ENCODE measurements at places on chromosomes 6 and 20.

DNA sequence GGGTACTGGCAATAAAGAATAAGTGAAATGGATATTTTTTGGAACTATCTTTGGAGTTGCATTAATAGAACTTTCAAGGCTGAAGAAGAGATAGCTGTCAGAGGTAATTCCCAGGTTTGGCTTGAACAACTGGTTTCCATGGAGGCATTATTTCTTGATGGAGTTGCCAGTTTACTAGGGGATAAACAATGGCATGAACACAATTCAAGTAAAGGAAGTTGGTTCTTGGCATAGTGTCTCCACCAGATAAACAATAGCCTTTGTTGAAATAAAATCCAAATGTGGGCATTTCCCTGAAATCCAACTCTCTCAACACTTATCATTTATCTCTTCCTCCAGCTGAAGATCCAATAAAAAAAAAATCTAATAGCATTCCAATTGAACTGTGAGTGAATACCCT, 454.9 kb downstream of the C6orf118 start:
- no peak for DNase-seq

DNA sequence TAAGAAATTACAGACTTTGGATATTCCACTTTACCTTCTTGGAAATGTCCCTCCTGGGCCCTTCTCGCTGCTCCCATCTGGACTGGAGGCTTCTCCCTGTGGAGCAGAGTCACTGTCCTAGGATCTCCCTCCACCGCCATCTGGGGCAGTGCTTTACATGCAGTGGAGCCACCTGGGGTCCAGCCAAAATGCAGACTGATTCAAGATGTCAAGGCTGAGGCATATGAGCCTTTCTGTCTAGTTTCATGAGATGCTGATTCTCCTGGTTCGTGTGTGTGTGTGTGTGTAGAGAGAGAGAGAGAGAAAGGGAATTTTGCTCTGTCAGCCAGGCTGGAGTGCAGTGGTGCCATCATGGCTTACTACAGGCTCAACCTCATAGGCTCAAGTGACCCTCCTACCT, 14.9 kb downstream of the MICA start:
- no peak for DNase-seq

DNA sequence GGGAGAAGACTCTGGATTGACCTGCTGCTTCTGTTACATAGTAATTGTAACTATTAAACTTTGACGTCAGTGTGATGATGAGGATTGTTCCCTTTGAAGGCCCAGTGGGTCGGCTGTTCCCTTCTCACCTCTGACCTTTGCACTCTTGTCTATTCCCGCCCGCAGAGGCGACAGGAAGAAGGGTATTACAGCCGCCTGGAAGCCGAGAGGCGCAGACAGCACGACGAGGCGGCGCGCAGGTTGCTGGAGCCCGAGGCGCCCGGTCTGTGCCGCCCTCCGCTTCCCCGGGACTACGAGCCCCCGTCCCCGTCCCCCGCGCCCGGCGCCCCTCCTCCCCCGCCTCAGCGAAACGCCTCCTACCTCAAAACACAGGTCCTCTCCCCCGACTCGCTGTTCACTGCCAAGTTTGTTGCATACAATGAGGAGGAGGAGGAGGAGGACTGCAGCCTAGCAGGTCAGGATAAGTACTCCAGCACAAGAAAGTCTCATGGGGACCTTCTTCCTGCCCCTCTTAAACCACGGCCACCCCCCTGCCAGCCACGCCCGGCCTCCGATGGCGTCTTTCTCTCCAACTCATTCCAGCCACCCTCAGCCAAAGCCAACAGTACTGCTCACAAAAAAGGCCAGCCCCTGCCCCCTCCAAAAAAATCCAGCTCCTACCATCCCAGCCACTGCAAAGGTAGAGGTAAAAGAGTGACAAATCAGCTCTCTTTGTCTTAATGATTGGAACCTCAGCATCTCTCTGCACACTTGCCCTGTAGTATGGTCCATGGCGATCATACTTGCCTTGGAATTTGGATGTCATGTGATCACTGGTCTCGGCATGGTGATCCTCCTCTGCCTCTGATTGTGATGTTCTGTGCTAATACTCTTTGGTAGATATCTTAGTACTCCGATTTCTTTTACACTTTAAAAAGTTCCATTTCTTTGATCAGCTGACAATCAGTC, 31.6 kb upstream of the KIF25 start:
- no peak for DNase-seq

DNA sequence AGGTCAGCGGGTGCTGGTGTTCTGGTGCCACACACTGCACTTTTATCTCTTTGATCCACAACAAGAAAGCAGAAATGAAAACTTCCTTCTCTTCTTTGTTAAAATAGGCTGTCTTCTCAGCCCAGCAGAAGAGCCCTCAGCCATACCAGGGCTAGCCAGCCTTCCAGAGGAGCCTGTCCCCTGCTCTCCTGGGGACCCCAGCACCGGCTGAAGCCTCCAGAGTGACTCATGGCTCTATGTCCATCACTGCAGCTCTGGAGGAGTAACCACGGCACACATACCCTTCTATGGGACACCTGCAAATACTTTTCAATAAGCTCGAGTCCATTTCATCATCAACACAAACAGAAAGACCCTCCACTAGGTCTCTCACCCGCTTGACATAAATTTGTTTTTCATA, 135.6 kb upstream of the CST7 start:
- DNase-seq: no peak

GRCh38 chr6:5401845-5402738, 140.8 kb downstream of the FARS2 start:
- no peak for DNase-seq

DNA sequence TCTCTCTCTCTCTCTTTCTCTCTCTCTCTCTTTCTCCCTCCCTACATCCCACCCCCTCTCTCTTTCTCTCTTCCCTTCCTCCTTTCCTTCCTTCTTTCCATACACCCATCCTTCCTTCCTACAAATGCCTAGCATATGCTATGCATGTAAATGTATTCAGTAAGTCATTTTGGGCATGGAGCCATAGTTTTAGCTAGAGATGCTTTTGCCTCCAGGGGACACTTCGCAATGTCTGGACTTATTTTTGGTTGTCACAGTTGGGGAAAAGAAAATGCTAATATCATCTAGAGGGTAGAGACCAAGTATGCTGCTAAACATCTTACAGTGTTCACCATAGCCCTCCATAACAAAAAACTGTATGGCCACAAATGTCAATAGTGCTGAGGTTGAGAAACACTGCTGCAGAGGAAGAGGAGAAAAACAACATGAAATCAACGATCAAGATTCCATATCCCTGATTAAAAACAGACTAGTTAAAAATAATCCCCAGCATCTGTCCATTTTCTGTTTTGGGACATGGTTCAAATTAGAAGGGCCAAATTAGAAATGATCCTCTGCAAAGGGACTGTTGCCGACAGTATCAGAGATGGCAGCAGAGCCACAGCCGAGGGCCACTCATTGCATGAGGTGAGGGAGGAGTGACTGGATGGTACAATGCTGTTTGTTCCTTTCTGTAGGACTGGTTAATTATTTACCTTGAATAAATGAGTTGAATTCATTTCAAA, 152.7 kb downstream of the SH3BGRL2 start:
- DNase-seq: no peak

DNA sequence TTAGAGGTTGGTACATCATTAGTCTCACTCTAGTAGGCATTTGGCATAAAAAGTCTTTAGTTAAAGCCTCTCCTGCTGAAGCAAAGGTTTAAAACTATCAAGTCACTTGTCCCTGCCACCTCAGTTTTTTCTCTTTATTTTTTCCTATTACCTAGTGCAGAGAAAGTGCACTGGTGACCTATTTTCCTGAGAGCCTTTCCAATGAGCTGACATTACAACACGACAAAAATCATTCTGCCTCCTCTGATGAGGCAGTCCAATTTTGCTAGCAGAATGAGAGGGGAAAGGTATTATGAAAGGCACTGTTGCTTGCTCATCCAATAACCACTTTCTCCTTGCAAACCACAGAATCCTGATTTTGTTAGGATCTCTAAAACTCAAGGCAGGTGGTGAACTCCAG, 73.3 kb upstream of the SGK1 start:
- no peak for DNase-seq

DNA sequence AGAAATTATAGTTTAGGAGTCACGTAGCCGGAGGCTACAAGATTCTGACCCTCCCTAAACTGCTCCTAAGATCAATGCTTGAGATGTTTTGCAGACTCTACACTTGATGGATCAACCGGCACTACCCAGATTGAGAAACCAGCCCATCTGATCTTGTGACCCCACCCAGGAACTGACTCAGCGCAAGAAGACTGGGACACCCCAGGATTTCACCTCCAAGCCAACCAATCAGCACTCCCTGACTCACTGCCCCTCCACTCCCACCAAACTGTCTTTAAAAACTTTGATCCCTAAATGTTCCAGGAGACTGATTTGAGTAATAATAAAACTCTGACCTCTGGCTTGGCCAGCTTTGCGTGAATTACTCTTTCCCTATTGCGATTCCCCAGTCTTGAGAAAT, 99.8 kb downstream of the OPRM1 start:
- no peak for DNase-seq

GRCh38 chr6:14100138-14100537, 17.4 kb upstream of the CD83 start:
- no peak for DNase-seq

DNA sequence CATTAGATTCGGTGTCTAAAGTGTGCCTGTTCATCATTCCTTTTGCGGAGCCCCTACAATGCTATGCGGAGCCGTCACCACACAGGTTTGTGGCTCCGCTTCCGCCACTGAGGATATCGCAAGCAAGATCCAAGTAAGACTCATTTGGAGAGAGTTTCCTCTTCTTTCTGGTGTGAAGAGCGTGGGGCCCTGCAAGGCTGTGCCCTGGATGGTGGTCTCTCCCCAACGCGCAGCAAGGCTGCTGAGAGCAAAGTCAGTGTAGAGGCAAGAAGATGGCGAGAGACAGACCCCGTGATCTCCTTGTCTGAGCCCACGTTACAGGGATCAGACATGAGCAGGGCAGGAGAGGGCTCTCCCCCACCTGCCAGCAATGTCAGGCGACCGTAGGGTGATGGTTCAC, 96.3 kb upstream of the AFDN start:
- DNase-seq: no peak

Measured in HuH-7 (cell line).